C1 segment of cervical spinal cord (tissue), 14 donors: ENCODE measurements at places on chromosomes 7 and 10.

DNA sequence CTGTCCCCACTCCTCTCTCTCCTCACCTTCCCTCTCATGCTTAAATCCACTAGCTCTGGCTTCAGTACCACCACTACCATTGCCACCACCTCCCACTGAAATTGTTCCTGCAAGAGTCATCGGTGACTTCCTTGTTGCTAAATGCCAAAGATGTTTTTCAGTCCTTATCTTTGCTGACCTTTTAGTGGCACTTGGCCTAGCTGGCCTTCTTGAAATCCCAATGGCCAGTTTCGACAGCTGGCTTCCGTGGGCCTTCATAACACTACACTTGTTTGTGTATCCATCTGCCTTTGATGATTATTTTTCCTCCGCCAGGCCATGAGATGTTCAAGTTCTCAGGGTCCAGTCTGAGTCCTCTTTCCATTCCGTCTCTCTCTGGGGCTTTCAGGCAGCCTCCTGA is 118.2 kb upstream of the NANOS1 start:
- no peak for DNase-seq

DNA sequence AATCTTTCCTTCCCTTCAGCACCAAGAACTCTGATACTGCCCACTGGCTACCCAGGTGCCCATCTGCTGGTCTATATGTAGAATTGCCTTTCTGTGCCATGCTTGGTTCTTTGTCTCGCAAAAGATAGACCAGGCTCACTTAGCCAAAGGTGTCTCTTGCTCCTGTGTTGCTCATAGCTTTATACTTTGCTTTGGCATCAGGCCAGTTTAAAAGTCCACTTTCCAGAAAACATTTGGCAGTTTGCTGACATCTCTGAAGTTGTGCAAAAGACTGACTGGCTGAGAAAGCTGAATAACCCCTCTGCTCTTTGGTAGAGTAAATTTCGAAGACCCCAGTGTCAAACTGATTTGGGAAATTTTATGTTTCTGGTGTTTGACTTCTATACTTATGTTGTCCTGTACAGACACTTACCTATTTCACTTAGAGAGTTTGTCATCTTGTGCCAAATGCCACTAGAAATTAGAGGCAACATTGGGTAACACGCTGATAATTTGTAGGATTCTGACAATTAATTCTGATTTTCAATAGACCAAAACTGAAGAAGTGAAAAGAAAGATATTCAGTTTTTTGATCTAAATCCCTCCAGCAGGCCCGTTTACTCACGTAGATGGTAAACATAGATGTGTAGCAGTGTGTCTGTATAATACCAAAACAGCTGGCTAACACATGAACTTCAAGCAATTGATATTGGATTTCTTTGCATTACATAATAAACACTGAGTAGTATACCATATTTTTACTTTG is 91.1 kb downstream of the CPED1 start:
- no peak for DNase-seq

DNA sequence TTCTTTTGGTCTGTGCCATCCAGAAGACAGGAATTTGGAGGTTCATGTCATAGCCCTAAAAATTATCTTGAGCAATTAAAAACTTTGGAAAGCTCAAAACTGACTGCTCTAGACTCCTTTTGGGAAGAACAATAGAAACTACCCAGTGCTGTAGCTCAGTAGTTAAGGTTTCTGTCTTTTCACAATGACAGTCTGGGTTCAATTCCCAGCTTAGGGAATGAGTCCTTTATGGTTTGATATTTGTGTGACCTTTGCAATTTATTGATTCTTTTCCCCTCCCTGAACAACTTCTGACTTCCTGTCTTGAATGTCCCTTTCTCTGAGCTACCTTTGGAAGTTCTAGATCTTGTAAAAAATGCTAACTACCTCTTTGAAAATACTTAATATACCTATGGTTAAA is 603.3 kb upstream of the IGFBP3 start:
- no peak for DNase-seq

DNA sequence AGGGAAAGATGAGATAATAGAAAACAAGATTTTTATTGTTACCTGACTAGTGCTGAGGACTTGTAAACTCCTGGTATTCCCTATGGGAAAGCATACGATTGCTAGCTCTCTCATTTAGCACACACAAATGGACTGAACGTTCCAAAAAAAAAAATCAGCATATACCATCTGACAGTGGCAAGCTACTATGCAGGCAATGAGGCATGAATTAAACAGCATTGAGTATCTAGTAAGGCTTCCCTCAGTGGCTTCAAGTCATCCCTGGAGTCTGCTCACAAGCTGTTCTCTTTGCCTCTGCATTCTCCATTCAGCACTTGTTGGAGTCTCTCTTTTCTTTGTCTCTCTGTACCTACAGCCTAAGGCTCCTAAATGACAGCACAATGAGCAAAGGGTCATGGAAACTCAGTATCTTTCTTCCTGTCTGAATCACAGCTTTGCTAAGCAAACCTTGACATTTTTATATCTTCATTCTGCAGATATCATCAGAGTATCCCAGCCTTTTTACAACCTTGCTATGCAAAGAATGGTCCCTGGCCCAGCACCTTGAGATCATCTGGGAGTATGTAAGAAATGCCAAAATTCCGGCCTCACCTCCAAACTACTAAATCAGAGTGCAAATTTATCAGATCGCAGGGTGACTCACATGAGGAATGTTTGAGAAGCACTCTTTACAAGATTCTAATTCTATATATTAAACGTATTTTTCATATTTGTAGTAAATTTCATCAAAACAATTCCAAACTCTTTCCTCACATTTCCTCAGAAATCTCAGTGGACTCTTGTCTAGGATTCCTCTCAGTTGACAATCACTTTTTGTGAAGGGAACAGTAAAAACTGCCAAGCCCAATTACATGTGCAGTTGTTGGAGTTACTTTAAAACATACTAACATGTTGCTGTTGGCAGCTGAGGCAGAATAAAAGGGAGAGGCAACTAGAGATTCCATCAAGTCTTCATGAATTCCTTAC is 10.8 kb upstream of the LIPA start:
- DNase-seq: no peak

- DNase-seq: no peak
These were observed 23.1 kb downstream of the GNG11 start for GRCh38 chr7:93944673-93945072.

GRCh38 chr10:63757067-63757466 is 235.9 kb downstream of the REEP3 start:
- no peak for DNase-seq

- no peak for DNase-seq
These were observed 121.5 kb downstream of the TPST1 start for GRCh38 chr7:66326501-66327215.

GRCh38 chr10:63738410-63738809 is 217.2 kb downstream of the REEP3 start:
- DNase-seq: no peak

DNA sequence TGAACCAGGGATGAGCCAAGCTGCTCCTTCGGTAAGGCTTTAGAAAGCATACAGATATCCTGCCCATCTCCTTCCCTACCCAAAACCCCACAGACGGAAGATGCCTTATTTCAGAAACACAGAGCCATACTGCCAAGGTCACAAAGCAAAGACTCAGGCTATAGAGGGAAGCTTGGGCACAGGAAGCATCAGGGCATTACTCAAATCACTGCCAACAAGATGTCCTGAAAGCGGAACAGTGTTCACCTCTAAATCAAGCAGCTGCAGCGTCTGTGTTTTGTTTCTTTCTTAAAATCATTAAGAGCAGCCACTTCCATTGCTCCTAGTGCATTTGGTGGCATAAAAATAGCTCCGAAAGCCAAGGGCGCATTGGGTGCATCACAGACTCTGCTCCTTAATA is 307.3 kb downstream of the SORCS1 start:
- no peak for DNase-seq

DNA sequence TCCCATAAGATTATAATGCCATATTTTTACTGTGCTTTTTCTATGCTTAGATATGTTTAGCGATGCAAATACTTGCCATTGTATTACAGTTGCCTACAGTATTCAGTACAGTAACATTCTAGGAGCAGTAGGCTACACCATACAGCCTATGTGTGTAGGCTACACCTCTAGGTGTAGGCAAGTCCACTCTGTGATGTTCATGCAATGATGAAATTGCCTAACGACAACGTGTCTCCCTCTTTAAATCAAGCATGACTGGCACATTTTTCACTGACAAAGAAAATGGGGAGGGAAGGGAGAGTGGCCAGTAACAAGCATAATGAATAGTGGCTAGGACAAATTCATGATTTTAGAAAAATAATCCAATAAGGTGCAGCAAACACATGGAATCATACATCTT is 1.7 kb downstream of the NCAPG2 start:
- DNase-seq: no peak

DNA sequence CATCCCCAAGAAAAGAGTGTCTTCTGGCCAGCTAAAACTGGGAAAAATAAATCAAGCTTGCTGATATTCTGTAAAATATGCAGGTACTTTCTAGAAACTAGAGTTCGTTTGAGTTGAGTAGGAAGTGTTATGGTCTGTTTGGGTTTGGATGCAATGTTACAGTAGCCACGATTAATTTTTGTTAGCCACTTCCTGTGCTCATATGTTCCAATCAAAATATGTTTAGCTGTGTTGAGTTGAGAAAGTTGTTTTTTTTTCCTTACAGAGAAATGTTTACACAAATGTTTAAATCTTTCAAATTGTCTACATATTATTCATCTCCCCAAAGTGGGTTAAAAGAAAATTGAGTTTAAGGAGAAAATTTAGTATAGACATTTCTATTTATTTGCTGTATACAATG is 11.3 kb upstream of the LAMB1 start:
- no peak for DNase-seq

- no peak for DNase-seq
These were observed 111.5 kb downstream of the CCNY start for GRCh38 chr10:35447693-35448407.

- DNase-seq: no peak
These were observed 8.2 kb downstream of the RBM17 start for GRCh38 chr10:6097063-6097462.

DNA sequence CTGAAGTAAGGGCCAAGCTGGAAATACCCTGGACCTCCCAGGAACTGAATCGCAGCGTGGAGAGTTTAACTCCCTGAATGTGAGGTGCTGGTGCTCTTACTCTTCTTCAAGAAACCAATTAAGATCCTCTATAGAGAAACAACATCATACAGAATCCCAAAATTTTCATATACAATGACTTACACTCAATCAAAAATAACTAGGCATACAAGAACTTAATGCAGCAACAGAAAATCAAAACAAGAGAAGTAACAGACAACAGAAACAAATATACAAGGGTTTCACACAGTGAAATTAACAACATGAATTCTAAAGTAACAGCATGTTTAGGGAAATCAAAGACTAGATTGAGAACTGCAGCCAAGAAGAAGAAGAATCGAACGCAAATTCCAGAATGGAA is 37.7 kb downstream of the RNF216 start:
- DNase-seq: no peak

- DNase-seq: no peak
These were observed 57.8 kb downstream of the MICU1 start for GRCh38 chr10:72567889-72568640.

- DNase-seq: no peak
These were observed 90.0 kb upstream of the STK17A start for GRCh38 chr7:43492896-43493295.

- DNase-seq: no peak
These were observed 43.5 kb downstream of the ACSM6 start for GRCh38 chr10:95237376-95238170.

DNA sequence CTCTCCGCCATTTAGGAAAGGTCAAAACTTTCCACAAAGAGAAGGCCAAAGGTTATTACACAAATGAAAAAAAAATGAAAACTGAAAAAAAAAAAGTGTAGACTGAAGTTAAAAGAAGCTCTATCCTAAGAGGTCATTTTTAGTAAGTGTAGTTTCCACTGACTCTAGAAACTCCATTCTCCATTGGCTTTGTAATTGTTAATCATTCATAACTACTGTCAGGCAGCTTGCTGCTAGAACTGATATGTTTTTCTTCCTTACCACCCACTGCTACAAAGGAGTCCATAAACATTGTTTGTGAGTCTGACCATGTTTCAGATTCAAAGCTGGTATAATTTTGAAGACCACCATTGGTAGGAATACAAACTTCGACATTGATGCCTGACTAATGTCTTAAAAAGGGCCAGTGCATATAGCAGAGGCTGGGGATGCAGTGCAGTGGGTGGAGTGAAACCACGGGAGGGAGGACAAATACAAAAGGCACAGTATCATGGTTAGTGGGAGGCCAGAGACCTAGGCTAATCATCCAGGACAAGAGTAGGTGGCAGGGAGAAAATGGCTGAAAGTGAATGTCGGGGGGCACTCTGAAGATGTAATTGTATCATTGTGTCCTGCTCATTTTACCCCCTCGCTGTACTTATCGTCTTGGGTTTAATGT is 16.9 kb upstream of the DYNC1I1 start:
- DNase-seq: no peak

GRCh38 chr7:132750530-132751217 is 174.4 kb upstream of the PLXNA4 start:
- no peak for DNase-seq

- no peak for DNase-seq
These were observed 4.3 kb downstream of the CUBN start for GRCh38 chr10:17125206-17125893.

GRCh38 chr10:110312206-110312605 is 7.5 kb upstream of the SMNDC1 start:
- DNase-seq: no peak

DNA sequence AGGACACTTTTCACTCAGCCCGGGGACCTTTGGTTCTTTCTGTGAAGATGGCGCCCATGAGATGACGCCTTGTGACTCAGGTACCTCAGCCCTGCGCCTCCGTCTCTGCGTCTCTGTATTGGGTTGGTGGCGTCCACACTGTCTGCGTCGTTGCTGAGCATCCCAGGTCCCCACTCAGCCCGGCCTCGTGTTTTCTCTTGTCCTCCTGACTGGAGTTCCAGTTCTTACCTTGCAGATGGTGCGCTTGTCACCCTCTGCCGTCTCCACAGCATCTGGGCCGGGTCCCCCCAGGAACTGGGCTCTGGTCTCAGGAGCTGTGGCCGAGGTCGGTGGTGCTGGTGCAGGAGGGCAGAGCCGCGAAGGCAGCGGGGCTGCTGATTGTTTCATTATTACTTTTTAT is 150.4 kb downstream of the WDR37 start:
- no peak for DNase-seq

GRCh38 chr7:154864523-154864891 is 138.4 kb downstream of the PAXIP1 start:
- no peak for DNase-seq

- DNase-seq: no peak
These were observed 952 bp downstream of the SRRM3 start for GRCh38 chr7:76202666-76203030.

- DNase-seq: no peak
These were observed 108.7 kb upstream of the PRR15 start for GRCh38 chr7:29454899-29455451.

DNA sequence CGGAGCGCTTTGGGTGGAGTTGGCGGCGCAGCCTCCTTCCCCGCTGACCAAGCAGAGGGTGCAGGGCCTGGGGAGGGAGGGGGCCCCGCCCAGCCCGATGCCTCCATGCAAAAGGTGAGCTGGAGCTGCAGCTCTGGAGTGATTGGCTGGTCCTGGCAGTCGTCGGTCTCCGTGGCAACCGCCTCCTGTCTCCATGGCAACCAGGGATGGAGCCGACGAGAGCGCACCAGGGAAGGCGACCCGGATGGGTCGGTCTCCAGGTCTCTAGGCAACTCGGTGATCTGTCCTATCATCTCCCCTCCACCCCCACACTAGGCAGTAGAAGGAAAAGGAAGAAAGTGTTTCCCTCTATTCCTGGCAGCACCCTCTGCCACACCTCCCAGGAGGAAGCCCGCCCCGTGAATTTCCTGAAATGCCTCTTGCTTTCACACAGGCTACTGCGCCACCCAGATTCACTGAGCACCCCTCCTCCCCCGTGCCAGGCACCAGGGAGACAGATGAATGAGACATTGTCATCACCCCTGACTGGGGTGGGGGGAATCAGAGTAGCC is 647 bp upstream of the NACAD start:
- peak; percentile 94 for DNase-seq

GRCh38 chr10:4623757-4624420 is 202.1 kb upstream of the AKR1E2 start:
- DNase-seq: no peak
